ENCODE measurements at places on chromosomes 2 and 18.

DNA sequence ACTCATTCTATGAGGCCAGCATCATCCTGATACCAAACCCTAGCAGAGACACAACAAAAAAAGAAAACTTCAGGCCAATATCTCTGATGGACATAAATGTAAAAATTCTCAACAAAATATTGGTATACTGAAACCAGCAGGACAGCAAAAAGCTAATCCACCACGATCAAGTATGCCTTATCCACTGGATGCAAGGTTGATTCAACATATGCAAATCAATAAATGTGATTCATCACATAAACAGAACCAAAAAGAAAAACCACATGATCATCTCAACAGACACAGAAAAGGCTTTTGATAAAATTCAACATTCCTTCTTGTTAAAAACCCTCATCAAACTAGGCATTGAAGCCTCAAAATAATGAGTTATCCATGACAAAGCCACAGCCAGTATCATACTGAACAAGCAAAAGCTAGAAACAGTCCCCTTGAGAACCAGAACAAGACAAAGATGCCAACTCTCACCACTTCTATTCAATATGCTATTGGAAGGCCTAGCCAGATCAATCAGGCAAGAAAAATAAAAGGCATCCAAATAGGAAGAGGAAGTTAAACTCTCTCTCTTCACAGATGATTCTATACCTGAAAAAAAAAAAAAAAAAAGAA, 45.3 kb downstream of the RTTN start:
- DNase-seq, result no peak

DNA sequence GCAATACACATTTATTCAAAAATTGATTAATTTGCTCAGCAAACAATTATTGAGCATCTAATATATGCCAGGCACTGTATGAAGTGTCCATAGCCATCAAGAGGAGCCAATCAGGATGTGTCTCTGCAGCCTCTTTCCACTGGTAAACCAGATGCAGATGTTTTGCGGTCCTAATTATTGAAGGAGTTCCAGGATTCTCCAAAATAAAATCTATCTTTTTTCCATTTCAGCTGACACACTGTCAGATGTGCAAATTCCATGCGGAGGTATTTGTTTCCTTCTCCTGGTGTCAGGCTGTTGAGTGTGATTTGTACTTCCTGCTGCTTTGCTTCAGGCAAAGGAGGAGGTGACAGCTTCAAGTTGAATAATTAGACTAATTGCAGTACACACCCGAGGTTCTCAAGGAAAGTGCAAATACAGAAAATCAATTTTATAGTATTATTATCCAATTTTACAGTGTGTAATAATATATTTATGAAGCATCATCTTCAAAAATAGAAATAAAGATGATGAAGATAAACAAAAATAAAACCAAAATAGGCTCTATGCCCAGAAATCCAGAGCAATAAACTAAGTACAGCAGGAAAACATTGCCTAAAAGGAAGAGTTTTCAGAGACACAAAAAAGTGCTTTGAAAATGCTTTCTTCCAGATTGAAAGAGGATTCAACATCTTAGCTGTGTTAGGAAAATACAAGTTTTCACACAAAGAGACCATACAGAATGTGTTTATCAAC, 1352.9 kb upstream of the CHAC2 start:
- DNase-seq, result peak; percentile 14

DNA sequence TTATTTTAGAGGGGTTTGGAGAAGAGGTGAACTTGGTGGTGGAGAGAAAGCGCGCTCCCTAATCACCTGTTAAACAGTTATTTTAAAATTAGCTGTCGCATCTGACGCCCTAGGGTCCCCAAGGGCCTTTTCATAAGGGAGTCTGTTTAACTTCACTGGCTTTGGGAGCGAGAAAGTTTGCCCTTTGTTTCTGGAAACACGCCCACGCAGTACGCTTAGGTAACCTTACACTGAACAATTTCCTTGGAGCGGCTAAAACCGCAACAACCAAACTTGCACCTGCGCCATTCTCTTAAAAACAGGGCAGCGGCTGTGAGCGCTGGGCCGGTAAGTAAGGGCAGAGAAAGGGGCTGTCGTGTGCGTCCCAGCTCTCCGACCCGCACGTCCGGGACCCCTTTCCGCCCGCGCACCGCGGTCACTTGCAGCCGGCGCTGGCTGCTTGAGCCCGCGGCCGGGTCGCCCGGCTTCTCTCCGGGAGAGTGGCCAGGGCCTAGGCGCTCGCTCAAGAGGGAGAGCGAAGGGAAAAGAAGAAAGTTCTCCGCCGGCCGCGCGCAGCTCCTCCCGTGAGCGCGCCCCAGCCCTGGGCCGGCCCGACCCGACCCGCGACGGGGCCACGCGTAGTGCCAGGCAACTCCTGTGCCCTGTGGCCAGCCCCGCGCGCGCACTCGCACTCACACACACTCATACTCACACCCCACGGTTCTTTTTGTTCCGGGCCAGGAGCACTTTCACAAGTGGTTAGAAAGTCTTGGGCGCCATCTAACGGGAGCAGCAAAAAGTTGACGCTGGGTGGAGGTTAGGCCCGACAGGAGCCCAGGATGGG, 19.2 kb downstream of the POU3F3 start:
- peak; percentile 60 for DNase-seq

DNA sequence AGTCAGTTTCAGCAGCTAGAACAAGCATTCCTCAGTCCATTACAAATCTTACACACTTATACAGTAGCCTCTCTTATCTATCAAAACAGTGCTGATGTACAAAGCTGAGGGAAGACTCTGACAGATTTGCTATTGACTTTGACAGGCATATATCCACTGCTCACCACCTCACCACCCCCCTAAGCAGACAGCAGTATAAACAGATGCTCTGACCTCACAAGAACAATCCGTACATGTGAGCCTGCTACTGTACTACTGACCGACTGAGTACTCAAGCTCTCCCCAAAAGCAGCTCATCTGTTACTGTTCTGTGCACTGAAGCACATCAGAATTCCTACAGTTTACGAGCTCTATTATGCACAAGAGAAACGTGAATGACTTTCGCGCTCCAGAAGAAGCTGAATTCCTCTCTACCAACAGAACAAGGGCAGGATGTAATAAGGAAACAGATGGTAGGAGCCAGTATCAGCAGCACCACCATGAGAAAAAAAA, 95.6 kb upstream of the PDE1A start:
- peak; percentile 90 for DNase-seq

- DNase-seq, result no peak
These were observed 21.0 kb downstream of the ZAP70 start for GRCh38 chr2:97734061-97735051.

DNA sequence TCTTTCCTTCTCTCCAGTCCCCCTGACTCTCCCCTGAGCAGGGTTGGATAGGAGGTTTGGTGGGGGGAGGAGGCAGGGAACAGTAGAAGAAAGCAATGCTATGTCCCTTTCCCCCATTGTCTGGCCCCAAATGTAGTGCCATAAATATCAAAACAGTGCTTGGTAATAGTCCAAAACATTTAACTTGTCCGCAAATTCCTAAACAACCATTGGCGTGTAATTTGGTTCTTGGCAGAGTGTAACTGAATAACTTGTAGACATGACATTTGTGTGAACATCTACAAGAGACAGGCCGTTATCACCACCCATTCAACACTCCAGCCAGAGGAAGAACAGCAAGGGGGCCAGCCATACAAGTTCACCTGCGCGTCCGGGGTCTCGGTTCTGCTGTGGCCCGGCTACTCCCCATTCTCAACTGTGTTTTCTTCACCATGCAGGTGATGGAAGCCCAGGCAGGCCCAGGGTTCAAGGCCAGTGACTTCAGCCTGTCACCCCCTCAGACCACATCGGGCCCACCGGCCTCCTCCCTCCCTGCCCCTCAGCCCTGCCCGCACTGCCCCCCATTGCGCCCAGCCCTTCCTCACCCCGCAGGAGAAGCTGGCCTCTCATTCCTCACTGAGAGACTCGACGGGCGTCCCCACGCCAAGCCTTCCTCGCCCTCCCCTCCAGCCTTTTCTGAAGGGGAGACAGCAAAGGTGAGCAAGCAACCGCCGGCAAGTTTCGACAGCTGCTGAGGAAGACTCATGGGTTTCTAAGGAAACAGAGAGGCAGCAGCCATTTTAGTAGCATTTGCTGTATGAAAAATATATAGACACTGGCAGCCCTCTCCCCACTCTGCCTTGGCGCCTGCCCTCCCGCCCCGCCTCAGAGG, 699 bp upstream of the RAPGEF4 start:
- DNase-seq, result peak; percentile 36

GRCh38 chr18:33729556-33729955, 151.5 kb downstream of the ASXL3 start:
- no peak for DNase-seq

DNA sequence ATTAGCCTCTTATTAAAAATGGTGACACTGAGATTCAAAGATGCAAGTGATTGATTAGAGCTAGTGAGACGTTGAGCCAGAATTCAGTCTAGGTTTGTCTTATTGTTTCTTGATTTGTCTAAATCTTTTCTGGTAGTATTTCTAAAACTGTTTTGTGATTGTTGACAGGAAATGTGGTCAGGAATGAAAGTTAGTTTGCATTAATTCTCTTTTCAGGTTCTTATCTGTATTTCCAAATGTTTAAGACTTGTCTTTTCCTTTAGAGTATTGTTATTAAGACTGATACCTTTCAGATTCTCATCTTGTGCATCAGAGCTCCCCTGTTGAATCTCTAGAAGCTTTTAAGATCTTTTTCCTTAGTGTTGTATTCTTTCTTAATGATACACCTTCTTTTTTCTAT, 89.3 kb downstream of the MBD5 start:
- no peak for DNase-seq

- DNase-seq, result no peak
These were observed 100.1 kb upstream of the ALKAL2 start for GRCh38 chr2:387980-388421.

- DNase-seq, result no peak
These were observed 27.9 kb downstream of the NOL10 start for GRCh38 chr2:10661846-10662245.

DNA sequence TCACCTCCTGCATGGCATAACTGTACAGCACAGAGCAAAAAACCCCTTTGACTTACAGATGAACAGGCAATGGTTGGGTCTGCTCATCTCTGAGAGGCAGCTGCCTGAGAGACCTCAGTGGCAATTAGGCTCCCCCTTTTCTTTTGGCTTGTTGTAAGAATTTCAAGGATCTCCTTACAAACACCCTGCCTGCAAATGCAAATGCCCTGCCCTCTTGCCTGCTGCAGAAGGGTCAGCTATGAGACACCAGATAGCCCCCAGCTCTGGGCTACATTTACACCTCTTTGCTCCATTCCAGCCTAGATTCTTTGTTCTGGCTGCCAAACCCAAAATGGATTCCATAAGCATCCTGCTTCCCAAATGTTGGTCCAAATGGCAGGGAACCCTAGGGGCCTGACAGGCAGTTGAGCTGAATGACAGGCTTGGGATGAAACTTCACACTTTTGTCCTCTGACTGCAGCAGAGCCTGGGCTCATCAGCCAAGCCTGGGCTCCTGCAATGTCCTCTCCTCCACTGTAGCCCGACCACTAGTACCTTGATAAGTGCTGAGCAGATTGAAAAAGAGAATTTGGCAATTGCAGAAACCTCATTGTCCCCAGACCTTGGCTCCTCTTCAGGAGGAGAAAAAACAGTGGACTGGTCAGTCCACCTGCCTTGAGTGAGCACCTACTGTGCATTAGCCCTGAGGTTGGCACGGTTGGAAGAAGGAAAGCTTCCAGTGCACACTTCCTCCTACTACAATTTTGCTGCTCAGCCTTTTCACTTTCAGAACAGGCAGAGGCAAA, 678.3 kb downstream of the BCL11A start:
- DNase-seq, result no peak

GRCh38 chr2:144078106-144078505, 441.8 kb downstream of the ZEB2 start:
- no peak for DNase-seq

- no peak for DNase-seq
These were observed 41.9 kb downstream of the TRAPPC8 start for GRCh38 chr18:31901063-31901462.

DNA sequence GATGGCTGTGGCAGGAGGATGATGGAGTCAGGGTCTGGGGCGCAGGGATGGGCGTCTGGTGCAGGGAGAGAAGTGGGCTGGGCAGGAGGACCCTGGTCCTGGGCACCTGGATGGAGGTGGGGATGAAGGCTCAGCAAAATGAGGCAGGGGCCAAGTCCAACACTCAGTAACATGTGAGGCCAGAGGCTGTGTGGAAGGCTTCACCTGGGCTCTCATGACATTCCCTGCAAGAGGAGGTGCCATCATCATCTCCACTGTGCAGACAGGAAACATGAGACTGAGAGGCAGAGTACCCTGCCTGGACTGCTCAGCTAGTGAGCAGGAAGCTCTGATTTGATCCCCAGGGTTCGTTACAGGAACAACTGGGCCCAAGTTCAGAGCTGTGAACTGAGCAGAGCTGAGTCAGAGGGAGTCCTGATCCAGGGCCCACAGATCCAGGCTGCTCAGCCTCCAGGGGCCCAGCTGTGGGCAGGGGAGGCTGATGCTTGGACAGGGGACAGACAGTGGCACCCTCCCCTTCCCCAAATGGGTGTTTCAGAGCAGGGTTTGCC, 36.9 kb downstream of the HJURP start:
- no peak for DNase-seq

DNA sequence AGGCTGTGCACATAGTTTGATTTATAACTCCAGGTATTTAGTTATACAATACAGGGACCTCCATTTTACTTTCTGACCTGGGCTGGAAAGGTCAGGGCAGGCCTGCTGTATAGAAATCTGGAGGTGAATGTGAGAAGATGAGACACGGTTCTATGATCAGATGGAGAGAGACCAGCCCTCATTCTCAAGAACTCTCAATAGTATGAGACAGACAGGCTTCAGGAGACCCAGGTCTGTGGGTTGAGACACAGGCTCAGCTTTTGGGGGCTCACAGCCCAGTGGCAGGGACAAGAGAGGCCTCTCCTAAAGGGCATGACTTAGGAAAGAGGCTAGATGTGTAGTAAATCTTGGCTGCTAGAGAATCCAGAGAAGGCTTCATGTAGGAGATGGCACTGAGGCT, 719 bp upstream of the ATP6V1B1 start:
- no peak for DNase-seq

GRCh38 chr2:237674731-237675276, 47.4 kb downstream of the LRRFIP1 start:
- DNase-seq, result peak; percentile 37

GRCh38 chr2:144015036-144015435, 504.9 kb downstream of the ZEB2 start:
- DNase-seq, result no peak

DNA sequence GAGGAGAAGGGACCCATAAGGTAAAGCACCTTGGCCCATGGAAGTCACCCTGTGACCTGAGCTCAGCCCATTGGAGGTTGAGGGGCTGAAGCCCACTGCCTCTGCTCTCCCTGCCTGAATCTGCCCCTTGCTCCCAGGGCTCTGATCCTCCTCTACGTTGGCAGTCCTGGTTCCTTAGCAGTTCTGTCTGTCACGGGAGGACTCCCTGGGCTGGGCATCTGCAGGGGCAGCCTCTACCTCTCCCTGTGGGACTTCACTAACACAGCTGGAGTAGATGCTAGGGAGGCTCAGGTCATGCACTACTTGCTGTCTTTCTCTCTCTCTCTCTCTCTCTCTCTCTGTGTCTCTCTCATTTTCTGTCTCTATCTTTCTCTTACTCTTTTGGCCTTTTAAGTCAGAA, 8.7 kb downstream of the GYPC start:
- no peak for DNase-seq
